HT-29 (cell line): ENCODE measurements at places on chromosomes 16 and 17.

DNA sequence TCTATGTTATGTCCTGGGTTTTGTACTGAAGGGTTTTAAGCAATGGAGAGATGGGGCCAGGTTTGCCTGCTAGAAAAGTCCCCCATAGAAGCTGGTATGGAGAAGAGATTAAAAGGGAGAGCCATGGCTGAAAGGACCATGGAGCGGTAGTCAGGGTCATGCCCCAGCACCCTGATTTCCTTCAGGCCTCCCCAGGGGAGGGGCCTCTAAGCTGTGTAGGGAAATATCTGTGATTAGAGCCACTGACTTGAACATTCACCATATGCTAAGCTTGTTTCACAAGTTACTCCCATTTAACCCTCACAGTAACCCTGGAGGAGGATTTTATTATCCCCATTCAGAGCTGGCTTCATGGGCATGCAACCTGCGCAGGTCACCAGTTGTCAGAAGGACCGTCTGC lies 3.8 kb upstream of the ATP2A3 start:
- DNase-seq: no peak

DNA sequence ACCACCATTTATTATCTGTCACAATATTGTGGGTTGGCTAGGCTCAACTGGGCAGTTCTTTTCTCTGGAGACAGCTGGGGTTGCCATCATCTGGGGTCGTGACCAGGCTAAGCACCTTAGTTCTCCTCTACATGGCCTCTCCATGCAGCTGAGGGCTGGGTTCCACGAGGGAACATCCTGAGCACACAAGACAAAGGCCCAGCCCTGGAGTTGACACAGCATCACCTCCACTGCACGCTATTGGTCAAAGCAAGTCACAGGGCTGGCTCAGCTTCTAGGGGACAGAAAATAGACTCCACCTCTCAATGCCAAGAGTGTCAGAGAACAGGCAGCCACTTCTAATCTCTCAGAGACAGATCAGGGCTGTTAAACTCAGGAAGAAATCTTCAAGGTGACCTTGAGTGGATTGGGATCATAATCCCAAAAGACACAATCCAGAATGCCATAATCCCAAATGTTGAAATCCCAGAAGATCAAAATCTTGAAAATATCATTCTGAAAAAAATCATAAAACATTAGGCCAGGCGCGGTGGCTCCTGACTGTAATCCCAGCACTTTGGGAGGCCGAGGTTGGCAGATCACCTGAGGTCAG lies 13.0 kb upstream of the USP10 start:
- no peak for DNase-seq

- DNase-seq: peak; percentile 76
These were observed 2.6 kb downstream of the MAP2K3 start for GRCh38 chr17:21286909-21287702.

GRCh38 chr17:32486701-32487472 lies at the start of gene CDK5R1:
Gene CDK5R1, plus strand, starts transcription at chr17:32486993. Its CDS starts 628 bp downstream, at chr17:32487621.
- DNase-seq: peak; percentile 71

DNA sequence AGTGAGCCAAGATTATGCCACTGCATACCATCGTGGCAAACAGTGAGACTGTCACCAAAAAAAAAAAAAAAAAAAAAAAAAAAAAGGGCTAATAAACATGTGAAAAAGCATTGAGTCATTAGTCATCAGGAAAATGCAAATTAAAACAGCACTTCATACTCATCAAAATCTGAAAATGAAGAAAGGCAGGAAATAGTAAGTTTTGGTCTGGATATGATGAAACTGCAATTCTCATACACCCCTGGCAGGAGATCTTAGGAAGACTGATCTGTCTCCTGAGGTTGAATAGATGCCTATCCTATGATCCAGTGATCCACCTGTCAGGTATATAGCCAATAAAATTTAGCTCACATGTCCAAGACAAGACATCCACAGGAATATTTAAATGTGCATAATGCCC lies 212.7 kb downstream of the CPPED1 start:
- DNase-seq: no peak

DNA sequence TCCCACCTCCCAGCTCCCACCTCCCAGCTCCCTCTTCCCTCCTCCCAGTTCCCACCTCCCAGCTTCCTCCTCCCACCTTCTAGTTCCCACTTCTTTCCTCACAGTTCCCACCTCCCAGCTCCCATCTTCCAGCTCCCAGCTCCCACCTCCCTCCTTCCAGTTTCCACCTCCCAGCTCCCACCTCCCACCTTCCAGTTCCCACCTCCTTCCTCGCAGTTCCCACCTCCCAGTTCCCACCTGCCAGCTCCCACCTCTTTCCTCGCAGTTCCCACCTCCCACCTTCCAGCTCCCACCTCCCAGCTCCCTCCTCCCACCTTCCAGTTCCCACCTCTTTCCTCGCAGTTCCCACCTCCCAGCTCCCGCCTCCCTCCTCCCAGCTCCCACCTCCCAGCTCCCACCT lies 10.4 kb upstream of the MC1R start:
- DNase-seq: no peak

DNA sequence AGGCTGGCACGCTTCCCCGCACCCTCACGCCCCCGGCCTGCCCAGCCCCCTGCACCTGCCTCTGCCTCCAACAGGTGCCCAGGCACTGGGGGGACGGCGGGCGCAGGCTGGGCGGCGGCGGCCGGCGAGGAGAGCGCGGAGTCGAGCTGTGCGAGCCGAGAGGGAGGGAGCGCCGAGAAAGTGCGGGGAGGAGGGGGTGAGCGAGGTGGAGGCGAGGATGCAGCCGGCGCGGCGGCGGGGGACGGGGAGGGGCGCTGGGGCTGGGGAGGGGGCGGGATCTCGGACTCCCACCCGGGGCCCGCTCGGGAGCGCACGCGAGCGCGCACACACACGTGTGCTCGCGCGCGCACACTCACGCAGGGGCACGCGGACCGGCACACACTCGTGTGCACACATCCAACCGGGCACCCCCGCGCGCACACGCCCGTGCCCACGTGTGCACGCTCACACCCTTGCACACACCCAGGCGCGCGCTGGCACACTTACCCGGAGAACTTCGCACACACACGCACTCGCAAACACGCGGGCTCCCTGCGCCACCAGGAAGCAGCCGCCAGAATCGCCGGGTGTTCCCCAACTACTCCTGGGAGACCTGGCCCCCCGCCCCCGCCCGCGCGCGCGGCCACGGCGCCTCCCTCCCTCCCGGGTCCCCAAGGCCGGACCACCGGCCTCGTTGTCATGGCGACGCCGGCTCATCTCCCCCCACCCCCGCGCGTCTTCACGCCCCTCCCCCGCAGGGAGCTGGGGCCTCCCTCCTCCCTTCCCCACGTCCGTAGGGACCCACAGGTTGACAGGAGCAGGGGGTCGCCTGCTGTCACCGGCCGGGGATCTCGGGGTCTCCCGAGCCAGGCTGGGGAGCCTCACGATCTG lies at the start of gene DOC2A:
TSS of gene DOC2A (minus strand) at position 184 of the 870 bp plus-strand sequence. CDS start 805 bp downstream, outside the sequence.
- DNase-seq: no peak

DNA sequence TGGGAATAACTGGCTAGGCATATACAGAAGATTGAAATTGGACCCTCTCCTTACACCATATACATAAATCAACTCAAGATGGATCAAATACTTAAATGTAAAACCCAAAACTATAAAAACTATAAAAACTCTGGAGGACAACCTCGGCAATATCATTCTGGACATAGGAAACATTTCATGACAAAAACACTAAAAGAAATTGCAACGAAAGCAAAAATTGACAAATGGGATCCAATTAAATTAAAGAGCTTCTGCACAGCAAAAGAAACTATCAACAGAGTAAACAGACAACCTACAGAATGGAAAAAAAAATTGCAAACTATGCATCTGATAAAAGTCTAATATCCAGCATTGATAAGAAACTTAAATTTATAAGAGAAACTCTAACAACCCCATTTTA lies 503.7 kb upstream of the C16orf82 start:
- no peak for DNase-seq

DNA sequence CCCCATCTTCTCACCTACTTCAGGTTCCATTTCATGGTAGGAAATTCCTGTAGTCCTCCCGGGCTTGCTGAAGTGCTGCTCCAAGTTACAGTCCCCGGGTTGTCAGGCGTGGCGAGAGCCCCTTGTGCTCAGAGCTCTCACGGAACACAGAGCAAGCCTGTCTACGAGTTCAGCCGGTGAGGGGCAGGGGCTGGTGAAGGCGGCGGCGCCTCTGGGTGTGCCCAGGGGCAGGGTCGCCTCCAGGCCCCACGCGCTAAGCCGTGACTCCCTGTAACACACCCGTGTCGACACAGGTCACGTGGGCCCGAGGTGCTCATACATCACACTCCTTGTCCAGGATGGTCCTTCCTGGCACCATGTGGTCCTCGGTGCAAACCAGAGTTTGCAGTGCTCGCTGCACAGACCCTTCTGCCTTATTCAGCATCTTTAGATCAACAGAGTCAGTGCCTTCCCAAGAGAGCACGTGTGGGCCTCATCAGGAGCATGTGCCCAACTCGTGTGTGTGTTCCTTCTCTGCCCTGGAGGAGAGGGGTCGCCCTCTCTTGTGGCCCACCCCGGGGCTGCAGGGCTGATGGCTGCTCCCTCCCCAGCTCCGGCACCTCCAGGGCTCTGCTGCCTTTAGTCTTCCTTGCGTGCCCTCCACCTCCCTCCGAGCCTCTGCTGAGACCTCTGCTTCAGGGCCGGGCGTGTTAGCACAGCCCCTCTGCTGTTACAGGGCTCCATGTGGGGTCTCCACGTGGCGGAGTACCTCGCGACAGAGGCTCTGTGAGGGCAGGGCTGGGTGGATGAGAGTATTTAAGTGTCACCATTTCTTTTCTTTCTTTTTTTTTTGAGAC lies 51.2 kb downstream of the WDR45B start:
- DNase-seq: no peak

DNA sequence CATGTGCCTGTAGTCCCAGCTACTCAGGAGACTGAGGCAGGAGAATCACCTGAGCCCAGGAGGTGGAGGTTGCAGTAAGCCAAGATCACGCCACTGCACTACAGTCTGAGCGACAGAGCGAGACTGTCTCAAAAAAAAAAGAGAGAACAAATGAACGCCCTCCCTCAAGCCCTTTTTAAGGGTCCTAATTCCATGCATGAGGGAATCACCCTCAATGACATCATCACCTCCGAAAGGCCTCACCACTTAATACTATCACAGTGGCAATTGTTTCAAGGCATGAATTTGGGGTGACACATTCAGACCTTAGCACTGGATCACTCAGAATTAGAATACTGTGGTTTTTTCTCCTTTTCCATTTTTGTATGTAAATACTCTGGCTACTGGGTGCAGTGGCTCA lies 57.8 kb downstream of the CHD9NB start:
- no peak for DNase-seq

GRCh38 chr17:38888842-38889241 lies 19.0 kb downstream of the LASP1 start:
- no peak for DNase-seq

DNA sequence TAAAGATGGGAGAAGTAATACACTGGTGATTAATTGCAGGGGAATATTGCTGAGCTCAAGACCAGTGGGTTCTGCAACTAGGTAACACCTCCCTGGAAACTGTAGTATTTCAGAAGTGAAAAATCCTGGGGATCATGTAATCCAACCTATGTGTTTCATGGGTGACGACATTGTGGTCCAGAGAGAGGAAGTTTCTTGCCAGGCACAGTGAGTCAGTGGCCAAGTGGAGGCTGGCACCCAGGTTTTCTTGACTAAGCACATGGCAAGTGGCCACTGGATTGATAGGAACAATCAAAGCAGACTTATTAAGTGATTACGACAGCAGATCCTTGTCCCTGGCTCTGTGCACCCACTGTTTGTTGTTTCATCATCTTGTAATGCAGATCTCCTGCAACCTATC lies 14.6 kb upstream of the CIITA start:
- no peak for DNase-seq

DNA sequence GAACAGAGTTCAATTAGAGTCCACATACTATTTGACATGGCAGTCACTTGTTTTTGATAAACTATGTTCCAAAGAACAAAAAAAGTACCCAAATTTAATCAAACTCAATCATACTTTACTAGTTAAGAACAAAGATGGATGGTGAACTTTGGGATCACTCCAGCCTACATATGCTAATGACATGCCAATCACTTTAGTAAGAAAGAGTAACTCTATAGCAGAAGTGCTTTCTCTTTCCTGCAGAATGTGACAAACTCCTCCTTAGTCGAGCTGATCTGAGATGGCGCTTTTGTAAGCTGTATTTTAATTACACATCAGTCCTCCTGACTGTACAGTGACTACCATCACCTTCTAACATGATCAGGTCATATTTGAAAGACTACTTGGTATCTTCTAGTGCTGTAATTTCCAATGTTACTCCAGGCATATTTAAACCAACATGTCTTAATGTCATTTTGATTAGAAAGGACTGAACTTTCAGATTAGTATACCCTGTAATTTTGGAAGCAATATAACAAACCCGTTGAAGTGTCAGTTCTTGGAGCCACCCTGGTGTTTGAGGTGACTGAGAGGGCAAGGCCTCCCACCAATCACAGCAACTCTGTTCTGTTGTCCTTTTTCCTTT lies 4.1 kb downstream of the NETO2 start:
- no peak for DNase-seq

DNA sequence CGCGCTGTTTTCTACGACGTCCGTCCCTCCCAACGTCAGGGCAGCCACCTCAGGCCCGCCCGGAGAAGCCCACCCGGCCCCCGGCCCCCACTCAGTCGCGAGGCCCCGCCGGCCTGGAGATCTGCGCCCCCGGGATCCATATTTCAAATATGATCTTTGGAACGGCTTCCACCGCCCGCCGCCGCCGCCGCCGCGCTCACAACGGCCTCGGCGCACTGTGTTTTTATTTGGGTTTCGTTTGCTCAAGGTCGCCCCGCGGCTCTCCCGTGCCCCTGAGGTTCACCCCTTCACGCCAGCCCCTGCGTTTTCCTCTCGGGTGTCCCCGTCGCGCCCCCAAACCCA lies 4.2 kb upstream of the CBX4 start:
- no peak for DNase-seq

- no peak for DNase-seq
These were observed 656 bp upstream of the GEMIN4 start for GRCh38 chr17:752620-753219.

DNA sequence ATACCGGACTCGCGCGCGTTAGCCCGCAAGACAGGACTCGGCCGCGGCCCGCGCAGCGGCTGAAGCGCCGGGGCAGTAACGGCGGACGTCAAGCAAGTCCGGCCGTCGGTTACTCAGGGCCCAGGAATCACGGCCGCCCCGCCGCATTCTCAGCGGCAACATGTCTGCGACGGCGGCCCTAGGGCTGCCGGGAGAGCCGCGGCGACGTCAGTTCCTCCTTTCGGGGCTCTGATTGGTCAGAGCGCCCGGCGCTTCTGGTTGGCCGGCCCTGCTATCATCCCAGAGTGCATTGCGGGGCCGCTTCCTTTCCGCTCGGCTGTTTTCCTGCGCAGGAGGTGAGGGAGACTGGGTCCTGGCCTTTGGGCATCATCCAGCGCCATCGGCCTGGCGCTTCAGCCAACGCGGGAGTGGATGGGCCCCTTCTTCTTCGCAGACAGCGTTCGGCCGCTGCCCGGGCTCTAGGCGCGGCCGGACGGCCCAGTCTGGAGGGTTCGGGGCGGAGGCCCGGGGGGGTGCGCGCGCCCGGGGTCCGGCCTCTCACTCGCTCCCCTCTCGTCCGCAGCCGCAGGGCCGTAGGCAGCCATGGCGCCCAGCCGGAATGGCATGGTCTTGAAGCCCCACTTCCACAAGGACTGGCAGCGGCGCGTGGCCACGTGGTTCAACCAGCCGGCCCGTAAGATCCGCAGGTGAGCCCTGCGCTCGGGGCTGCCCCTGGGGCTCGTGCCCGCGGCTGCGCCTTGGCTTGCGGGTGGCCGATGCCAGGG lies at the start of gene RPL13:
TSS of gene RPL13 (plus strand) at position 305 of the 764 bp plus-strand sequence. CDS start at position 583, 278 bp downstream.
- peak; percentile 97 for DNase-seq
